ENCODE measurements at places on chromosomes 6 and 20. TPM values are rescaled to one million over a fixed set of nuclear protein-coding genes. Genes with fewer than 3 reads are reported as not detected.

The ADGB gene
- total RNA-seq: not detected

The HEY2 gene
- total RNA-seq: 0.78 TPM

The MAP3K5 gene
- total RNA-seq: 8.8 TPM

The PTCHD4 gene
- total RNA-seq: 1.6 TPM

The FUT9 gene
- not detected for total RNA-seq
